ENCODE measurements at places on chromosomes 4 and X. TPM values are rescaled to one million over a fixed set of nuclear protein-coding genes. Genes with fewer than 3 reads are reported as not detected.

Gene VEGFD
- total RNA-seq = 0.09 TPM

Gene MAGEA4
- total RNA-seq = not detected

Gene GPR50
- not detected for total RNA-seq

Gene TKTL2
- not detected for total RNA-seq

Gene SYN1
- total RNA-seq = under 0.01 TPM

Data from smooth muscle cell of the umbilical artery (primary cell).